ENCODE measurements at places on chromosomes 3 and 15. TPM values are rescaled to one million over a fixed set of nuclear protein-coding genes. Genes with fewer than 3 reads are reported as not detected.

NOX5 gene
- not detected for total RNA-seq

ITIH3 gene
- not detected for total RNA-seq

EXD1 gene
- not detected for total RNA-seq

DNA sequence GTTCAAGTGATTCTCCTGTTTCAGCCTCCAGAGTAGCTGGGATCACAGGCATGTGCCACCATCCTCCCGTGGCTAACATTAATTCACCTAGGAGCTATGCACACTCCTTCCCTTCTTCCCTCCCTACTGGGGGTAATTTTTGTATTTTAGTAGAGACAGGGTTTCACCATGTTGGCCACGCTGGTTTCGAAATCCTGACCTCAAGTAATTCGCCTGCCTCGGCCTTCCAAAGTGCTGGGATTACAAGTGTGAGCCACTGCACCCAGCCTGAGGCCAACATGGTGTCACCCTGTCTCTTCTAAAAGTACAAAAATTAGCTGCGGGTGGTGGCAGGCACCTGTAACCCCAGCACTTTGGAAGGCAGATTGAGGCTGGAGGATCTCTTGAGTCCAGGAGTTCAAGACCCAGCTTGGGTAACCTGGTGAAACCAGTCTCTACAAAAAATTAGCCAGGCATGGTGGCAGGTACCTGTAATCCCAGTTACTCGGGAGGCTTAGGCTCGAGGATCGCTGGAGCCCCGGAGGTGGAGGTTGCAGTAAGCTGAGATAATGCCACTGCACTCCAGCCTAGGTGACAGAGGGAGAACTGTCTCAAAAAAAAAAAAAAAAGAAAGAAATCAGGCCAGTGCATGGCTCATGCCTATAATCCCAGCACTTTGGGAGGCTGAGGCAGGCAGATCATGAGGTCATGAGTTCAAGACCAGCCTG is 6.1 kb downstream of the RNU5B-1 start:
- H3K4me3 ChIP-seq = no peak overlapping the region
- H3K4me1 ChIP-seq = peaks cover 9% of the 10 kb centered on the region
- H3K27ac ChIP-seq = no peak overlapping the region
- H3K36me3 ChIP-seq = no peaks in the 10 kb centered on the region
- peaks cover 2% of the 10 kb centered on the region for H3K27me3 ChIP-seq
- DNase-seq = no peak

- peaks cover 3% of the 10 kb centered on the region for H3K27me3 ChIP-seq
- no peak overlapping the region for H3K4me3 ChIP-seq
- peaks cover 31% of the 10 kb centered on the region for H3K36me3 ChIP-seq
- DNase-seq = no peak
Observed at GRCh38 chr15:82531496-82532382, 8.5 kb downstream of the RPS17 start.

- no peaks in the 10 kb centered on the region for H3K36me3 ChIP-seq
- H3K27me3 ChIP-seq = peaks cover 10% of the 10 kb centered on the region
- peaks cover 2% of the 10 kb centered on the region for H3K4me1 ChIP-seq
- H3K4me3 ChIP-seq = no peak overlapping the region
- no peak for DNase-seq
- H3K27ac ChIP-seq = no peak overlapping the region
Observed at GRCh38 chr3:160808838-160809237, 52.8 kb downstream of the PPM1L start.

GRCh38 chr15:59028387-59028955 is 41.0 kb downstream of the RNF111 start:
- no peak overlapping the region for H3K27ac ChIP-seq
- H3K36me3 ChIP-seq = peaks cover 55% of the 10 kb centered on the region
- H3K4me3 ChIP-seq = no peak overlapping the region
- no peaks in the 10 kb centered on the region for H3K27me3 ChIP-seq
- H3K4me1 ChIP-seq = peaks cover 22% of the 10 kb centered on the region

Data from activated CD4-positive, alpha-beta memory T cell treated with anti-CD3 and anti-CD28 coated beads, Interleukin-2, amount 10 ng/mL, durations not matched to agents 7 days and 5 days (primary cell).